ENCODE measurements at places on chromosomes 5 and 9.

DNA sequence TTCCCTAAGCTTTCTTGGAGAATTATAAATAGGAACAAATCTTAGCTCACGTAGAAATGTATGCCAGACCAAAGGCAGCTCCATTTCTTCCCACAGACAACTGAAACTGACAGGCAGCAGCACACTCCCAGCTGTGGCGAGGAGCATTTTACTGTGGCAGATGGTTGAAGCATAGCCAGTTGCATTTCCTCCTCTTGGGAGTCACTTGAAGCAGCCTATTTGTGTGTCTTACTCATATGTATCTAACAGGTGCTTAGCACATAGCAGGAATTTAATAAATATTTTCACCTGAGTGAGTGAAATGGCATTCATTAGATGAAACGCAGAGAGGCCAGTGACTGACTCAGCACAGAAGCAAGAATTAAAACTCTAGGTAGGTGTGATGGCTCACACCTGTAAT lies 12.3 kb upstream of the MTMR12 start:
- DNase-seq = peak; percentile 27

DNA sequence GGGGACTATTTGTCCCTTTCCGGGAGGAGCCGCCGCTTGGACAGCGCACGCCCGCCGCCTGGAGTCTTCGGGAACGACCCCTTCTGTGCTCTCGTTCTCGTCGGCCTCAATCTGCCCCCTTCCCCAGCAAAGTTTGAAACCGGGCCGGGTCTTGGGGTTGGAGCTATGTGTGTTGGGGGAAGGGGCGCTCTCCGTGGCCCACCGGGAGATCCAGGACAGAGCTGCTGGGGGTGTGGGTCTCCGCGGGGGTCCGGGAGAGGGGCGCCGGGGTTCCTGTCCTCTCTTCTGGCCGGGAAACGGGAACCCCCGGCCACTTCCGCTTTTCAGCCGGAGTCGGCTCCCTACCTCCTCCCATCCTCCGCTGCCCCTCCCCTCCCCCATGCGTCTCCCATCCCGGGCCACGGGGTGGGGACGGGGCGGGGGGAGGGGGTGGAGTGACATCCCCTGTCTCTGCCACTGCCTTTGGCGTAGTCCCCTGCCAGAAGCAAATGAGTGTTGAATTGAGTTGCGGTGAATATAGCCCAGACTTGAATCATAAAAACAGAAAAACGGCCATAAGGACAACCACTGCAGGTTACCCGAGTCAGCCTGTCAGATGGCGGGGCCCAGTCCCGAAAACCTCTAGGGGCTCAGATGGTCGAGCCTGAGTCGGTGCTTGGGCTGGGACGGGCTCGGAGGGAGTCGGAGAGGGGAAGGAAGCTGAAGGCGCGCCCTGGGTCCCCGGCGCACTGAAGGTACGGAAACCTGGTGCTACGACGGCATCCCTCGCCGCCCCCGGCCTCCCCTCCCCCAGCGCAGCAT lies 1.1 kb downstream of the CPLX2 start:
- DNase-seq = peak; percentile 48

DNA sequence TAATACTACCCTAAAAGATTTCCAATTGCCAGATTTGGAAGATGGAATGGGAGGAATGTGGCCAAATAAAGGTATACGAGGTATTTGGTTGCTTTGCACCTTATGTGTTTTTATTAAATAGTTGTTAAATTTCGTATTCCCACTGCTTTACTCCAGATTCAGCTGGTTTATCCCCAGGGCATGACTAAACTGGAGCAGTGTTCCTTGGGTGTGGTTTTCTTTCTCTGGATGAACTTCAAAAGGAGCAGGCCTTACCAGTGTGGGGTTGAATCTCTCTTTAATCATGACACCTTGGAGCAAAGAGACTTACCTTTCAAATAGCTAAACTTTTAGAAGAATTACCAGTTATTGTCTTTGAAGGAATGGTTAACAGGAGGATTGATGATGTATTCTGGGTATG lies 121.7 kb upstream of the BNC2 start:
- DNase-seq = no peak

DNA sequence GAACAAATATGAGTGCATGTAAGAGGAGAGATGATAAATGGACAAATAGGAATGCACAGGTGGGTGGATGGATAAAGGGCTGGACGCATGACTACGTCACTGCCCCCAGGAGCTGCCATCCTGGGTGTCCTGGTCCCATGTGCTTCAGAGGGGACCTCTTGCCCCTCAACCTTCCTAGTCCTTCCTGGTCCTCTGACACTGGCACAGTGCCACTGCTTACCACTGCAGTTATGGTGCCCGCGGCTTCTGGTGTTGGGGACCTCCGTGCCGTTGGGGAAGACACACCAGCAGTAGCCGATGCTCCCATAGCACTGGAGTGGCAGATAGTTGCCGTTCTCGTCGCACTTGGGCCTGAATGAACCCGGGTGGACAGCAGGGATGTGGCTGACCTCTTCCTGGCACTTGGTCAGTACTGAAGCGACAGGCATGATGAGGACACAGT lies 9.8 kb downstream of the CD74 start:
- no peak for DNase-seq

GRCh38 chr5:67156976-67157583 lies 39.5 kb downstream of the CD180 start:
- DNase-seq = peak; percentile 35

DNA sequence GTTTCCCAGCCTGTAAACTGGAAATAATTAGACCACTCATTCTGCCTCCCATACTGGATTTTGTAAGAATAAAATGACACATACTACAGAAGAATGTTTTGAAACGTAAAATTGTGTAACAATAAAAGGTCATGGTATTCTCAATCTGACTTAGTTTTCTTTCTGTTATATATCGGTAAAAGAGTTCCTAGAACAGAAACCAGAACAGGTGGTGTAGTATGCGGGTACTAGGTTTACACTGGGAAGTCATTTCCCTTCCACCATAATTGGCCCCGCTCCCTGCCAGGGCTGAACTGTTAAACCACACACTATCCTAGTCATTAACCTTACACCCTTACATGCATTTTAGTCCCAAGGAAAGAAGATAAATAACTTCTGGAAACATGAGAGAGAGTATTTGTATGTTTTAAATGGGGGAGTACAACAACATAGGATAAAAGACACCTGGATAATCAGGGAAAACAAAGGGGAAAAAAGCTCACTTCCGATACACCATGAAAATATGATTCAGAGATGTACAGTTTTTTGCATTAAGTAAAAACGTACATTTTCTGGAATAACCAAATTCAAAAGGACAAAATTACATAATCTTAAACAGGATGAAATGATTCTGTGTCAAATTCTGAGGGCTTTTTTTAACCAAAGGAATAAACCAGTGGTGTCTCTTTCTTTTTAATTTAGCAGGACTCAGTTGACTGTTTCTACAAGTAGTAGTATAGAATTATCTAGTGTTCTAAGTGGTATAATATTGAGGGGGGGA lies 199.7 kb downstream of the GLIS3 start:
- DNase-seq = no peak

- DNase-seq = no peak
Observed at GRCh38 chr5:124453221-124454051, 293.0 kb downstream of the ZNF608 start.

DNA sequence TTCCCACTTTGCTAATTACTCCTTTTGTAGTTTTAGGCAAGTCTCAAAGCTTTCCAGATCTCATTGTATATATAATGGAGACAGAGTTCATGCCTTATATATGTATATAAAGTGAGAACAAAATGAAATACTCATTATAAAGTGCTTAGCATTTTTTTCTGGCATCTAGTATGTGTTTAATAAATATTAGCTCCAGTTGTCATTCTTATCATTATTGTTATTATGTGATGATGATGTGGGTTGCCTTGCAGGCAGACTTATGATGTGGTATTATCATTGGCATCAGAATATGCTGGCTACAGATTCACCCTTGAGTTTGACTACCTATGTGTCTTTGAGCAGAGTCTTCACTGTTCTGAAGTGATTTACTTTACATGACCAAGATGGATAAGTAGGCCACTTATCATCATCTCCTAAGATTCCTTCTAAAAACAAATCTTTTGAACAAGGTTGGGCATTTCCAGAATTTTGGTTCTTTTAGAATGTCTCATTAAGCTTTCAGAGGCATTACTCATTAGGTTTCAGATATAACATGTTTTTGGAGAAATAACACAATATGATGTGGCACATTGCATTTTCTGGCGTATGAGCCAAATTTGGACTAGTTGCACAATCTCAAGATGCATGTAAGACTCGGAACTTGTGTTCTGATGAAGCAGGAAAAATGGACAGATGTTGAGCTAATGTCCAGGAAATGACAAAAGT lies 145.6 kb upstream of the TNC start:
- no peak for DNase-seq

DNA sequence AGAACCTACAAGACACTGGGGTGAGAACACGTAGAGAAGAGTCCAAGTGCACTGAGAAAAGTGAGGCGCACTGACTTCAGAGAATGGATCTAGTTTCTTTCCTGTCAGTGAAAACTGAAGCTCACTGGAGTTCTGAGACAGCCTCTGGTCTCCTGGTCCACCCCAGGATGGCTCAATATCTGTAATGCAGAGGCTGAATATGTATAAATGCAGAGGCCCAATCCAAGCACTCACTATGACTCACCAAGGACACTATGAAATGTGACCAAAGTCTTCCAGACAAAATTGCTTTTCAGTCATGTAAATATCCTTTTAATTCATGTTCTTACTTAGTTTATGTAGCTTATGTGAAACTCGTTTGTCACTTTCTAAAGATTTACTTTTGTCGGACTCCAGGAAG lies 53.8 kb downstream of the NFIB start:
- no peak for DNase-seq

DNA sequence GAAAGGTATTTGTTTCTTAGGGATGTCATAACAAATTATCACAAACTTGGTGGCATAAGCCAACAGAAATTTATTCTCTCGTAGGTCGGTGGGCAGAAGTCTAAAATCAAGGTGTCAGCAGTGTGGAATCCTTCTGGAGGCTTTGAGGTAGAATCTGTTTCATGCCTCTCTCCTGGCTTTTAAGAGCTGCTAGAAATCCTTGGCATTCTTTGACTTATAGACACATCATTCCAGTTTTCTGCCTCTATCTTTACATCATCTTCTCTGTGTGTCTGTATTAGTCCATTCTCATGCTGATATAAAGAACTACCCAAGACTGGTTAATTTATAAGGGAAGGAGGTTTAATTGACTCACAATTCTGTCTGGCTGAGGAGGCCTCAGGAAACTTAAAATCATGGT lies 488.1 kb upstream of the PAPPA start:
- DNase-seq = no peak

DNA sequence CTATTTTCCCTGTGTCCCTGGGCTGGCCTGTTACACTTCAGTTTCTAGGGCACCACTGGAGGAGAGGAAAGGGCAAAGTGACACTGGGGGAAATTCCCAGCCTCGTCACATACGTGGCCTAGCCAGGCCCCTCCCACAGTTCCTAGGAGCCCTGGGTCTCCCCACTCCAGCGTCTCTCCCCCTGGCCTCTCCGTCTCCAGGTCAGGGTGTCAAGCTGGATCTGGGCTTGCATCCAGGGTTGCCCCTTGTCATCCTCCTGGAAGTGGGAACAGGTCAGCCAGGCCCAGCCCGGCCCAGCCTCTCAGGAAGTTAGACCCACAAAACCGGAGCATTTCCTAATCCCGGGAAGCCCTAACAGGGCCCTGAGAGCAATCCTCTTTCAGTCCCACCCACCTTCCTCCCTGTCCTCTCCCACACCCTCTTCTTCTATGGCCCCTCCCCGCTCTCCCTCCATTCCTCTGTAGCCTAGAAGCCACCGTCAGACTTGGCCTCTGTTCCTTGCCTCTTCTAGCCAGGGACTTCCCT lies 4.7 kb upstream of the TNIP1 start:
- peak; percentile 51 for DNase-seq

DNA sequence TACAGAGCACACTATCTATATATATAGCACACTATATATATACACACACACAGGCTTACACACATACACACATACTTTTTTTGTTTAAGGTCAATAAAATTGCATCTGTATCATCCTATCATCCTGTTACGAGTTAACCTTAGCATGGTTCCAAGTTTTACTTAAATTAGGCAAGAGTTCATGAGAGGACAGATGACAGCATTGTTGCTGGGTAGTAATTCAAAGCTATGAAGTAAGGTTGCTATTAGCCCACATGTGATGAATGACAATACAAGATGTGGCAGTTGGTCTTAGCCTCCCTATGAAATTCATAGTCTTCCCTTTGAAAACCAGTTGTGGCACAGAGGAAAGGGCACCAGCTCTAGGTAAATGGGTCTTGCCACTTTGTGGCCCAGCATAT lies 438.1 kb downstream of the ACTL7B start:
- no peak for DNase-seq

DNA sequence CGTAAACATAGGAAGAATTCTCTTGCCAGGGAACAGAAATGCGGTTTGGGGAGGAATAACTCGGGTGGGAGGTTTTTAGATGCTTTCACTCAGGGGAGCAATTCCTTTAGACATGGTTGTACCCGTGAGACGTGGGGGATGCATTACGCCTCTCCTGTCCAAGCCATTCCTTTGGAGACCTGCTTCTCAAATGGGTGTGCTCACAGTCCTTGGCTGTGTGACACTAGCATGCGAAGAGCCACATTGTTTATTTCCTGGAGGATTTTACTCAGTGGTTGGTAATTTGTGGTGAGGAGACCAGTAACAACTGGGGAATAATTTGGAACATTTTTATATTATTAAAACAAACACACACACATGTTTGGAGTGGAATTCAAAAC lies 18.5 kb downstream of the COL15A1 start:
- no peak for DNase-seq

DNA sequence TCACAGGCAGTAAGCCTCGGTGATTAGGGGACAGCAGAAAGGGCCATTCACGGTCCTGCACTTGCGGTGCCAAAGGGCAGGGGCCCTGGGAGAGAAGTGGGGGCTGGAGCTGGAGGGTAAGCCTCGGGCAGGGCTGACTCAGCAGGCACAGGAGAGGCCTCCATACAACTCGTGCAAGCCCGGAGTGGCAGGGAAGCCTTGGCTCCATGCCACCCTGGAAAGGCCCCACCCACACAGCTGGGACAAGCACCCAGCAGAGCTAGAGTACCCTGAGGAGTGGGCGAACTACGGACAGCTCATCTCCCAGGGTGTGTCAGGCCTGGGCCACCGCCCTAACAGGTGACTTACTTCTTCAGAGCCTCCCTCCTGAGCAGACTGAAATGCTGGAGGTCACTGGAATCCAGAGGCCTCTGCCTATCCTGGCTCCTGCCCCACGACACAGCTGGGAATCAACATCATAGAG lies 5.6 kb upstream of the CAMK2A start:
- no peak for DNase-seq

DNA sequence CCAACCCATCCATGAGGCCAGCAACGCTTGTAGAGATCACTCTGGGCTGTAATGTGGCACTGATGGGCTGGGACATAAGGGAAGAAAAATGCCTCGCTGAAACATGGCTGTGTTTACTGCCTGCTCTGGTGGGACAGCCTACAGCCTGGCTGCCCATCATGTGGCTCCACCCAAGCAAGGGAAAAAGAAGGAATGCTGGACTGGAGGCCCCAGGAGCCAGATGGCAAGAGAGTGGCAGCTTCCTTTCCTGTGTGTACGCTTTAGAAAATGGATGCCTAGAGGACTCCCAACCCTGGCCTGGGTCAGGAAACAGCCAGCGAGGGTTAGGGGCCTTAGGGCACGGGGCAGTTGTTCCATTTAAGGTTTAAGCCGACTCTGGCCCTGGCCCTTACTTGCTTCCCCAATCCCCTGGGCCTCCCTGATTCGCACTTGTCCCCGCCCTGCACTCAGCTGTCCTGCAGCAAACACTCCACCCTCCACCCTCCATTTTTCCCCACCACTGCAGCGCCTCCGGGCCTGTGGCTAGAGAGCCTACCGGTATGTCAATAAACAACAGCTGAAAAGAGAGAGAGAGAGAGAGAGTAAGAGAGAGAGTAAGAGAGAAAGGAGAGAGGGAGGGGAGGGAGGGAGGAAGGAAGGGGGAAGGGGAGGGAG lies 819.4 kb downstream of the SEMA5A start:
- DNase-seq = no peak

GRCh38 chr5:113142186-113142585 lies 165.6 kb downstream of the DCP2 start:
- DNase-seq = peak; percentile 83
